Neural crest cell (in vitro differentiated cells): ENCODE measurements at places on chromosomes 12 and 14.
A peak's percentile ranks its signal among the peaks of the same experiment; 100 is the strongest.

GRCh38 chr12:79934281-79935020 lies 446 bp downstream of the PPP1R12A start:
- peak; percentile 40 for DNase-seq

DNA sequence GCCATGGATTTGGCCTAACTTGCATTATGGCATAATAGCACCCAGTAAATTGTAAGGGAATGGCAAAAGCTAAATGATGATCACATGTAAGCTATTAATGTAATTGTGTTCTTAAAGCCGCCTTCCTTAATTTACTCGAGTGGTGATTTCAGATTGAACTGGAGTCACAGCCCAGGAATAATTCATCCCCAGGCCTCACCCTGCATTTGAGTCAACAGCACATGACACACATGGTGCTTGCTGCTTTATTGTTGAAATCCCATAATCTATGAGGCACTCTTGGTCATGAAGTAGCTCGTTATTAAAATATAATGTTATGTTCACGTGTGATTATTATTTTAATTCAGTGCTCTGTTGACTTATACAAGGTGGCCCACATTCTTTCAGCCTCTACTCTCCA lies 547.5 kb downstream of the VRK1 start:
- no peak for DNase-seq

- no peak for DNase-seq
Measured at GRCh38 chr14:32434180-32434579, 105.1 kb downstream of the AKAP6 start.

DNA sequence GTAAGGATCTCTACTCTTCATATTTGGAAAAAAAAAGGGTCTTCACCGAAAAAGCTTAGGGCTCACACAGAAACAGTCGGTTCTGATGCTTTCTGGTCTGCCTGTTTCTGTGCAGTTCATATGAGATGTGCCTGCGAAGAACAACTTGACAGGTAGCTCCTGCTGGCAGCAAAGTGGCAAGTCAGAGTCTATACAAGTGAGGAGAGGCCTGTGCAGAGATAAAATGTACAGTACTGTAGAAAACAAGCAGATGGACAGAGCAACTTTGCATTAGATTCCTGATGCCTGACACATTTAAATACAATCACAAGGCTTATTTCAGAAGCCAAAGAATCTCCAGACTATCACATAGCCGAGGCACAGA lies 936.0 kb downstream of the DIO2 start:
- no peak for DNase-seq

- DNase-seq, result no peak
Measured at GRCh38 chr12:70449074-70449752, 83.1 kb downstream of the KCNMB4 start.

GRCh38 chr12:45469902-45470301 lies 254.0 kb downstream of the ANO6 start:
- DNase-seq, result no peak

DNA sequence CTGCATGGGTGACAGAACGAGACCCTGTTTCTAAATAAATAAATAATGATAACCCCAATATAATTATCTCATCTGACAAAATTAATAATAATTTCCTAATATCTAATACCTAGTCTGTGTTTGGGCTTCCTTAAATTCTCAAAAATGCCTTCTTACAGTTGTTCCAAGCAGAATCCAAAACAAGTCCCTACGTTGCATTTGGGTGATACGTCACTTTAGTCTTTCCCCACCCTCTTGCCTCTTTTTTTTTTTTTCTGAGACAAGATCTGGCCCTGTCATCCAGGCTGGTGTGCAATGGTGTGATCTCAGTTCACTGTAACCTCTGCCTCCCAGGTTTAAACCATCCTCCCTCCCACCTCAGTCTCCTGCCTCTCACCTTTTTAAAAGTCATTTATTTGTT lies 26.7 kb downstream of the VEZT start:
- DNase-seq, result no peak

DNA sequence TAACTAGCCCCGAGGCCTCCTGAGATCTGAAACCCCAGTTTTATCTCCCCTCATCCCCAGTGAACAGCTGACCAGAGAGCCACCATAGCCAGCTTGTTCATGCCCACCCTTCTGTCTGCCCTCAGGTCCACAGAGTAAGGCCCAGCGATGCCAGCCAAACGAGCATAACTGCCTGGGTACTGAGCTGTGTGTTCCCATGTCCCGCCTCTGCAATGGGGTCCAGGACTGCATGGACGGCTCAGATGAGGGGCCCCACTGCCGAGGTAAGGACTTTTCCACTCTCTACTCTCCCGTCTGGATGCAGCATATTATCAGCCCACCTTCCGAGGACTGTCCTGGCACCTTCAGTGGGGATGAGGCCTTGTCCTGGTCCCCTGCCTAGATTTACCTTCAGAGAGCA lies 6.2 kb downstream of the LRP1-AS start:
- no peak for DNase-seq

- DNase-seq, result no peak
Measured at GRCh38 chr12:6066651-6067050, 57.8 kb downstream of the VWF start.

GRCh38 chr12:57110104-57111030 lies 795 bp downstream of the STAT6 start:
- DNase-seq, result peak; percentile 67

- DNase-seq, result no peak
Measured at GRCh38 chr12:68405343-68405781, 73.2 kb upstream of the MDM1 start.

DNA sequence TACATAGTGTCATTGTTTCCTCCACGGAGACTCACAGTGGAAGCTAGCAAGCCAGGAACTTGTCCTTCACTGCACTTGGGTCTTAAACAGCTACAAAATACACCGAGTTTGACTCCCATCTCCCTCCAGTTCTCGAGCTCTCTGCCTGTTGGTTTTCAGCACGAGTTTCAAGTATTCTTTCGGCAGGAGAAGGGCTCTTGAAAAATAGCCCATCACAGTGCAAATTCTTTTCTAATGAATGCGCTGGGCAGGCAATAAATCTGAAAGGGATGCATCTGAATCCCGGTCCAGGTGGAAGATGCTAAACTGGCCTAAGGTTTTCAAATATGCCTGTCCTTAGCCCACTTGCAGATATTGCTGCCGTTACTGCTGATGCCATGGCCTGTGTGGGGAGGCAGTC lies 173.9 kb downstream of the CACNA1C start:
- no peak for DNase-seq

GRCh38 chr14:76019676-76020075 lies 34.1 kb downstream of the IFT43 start:
- no peak for DNase-seq

DNA sequence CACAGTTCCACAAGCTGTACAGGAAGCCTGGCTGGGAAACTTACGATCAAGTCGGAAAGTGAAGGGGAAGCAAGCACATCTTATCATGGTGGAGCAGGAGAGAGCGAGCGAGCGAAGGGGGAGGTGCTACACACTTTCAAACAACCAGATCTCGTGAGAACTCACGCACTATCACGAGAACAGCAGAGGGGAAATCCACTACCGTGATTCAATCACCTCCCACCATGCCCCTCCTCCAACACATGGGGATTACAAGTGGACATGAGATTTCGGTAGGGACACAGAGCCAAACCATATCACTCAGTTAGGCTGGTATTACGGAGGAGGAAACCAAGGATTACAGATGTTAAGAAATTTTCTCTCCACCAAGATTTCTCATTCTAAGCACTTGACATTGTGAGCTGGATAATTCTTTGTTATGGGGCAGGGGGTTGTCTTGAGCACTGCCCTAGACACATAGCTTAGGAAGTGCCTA lies 262.0 kb upstream of the G2E3 start:
- DNase-seq, result no peak

GRCh38 chr14:63283884-63284248 lies 34.9 kb downstream of the GPHB5 start:
- DNase-seq, result no peak

GRCh38 chr12:131098178-131098981 lies 144.7 kb downstream of the ADGRD1 start:
- DNase-seq, result no peak

- no peak for DNase-seq
Measured at GRCh38 chr14:54427871-54428270, 13.3 kb downstream of the CNIH1 start.

- DNase-seq, result no peak
Measured at GRCh38 chr12:104615048-104615561, 158.4 kb downstream of the CHST11 start.

GRCh38 chr12:107581619-107582015 lies 104.0 kb upstream of the PWP1 start:
- no peak for DNase-seq

DNA sequence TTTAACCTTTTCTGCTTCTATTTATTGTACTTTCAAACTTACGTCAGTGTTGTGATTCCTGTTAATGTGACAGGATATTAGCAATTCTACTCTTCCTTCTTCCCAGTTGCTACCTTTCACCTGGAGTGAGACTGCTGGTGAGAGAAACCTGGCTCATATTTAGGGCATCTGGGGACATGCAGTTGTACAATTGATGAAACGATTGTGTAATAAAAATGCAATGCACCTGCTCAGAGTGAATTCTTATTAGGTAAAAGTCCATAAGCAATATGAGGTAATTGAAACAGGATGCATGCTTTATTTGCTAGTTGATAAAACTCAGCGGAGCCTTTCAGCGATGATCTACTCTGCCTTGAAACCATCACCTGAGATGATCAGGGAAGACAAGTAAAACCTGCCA lies 116.1 kb upstream of the FBXO33 start:
- no peak for DNase-seq

DNA sequence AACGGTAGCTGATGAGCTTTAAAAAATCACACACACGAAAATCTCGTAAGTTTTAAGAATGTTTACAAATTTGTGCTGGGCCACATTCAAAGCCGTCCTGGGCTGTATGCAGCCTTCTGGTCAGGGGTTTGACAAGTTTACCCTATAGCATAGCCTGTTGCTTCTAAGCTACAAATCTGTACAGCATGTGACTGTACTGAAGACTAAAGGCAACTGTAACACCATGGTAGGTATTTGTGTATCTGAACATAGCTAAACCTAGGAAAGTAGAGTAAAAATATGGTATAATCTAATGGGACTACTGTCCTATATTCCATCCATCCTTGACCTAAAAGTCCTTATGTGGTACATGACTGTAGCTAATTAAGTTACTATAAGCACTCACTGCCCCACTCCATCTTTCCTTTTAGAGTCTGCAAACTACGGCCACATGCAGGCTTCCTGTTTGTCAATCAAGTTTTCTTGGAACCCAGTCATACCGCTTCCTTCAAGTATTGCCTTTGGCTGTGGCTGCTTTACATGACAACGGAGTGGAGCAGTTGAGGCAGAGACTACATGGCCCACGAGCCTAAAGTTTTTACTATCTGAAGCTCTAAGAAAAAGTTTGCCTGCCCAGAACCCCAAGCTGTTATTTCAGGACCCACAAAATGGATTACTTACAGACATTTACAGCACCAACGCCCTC lies 18.5 kb downstream of the KRT7 start:
- DNase-seq, result no peak

GRCh38 chr14:35043046-35043445 lies 3.0 kb upstream of the FAM177A1 start:
- no peak for DNase-seq

DNA sequence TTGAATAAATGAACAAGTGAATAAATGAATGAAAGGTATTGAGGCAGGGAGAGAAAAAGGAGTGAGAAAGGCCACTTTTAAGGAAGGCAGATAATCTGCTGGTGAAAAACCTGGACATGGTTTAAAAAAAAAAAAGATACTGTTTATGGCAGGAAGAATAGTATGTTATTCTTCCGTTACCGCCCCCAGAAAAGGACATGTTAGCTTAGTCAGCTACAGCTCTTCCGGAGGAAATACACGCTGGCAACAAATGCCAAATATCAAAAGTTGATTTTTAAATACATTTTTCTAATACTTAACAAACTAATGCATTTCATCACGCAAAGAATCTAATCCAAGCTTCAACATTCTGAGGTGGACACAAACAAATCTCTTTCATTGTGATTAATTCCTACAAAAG lies 43.2 kb downstream of the SLC5A8 start:
- DNase-seq, result no peak

- DNase-seq, result no peak
Measured at GRCh38 chr14:86782092-86782580, 1210.8 kb downstream of the GALC start.

- DNase-seq, result no peak
Measured at GRCh38 chr12:55673638-55674037, 34.1 kb downstream of the ITGA7 start.

GRCh38 chr14:99094901-99095300 lies 177.1 kb downstream of the BCL11B start:
- no peak for DNase-seq

- DNase-seq, result no peak
Measured at GRCh38 chr14:71235875-71236274, 328.6 kb downstream of the PCNX1 start.

GRCh38 chr14:46887144-46887543 lies 235.6 kb upstream of the RPL10L start:
- DNase-seq, result no peak
